Stimulated activated CD8-positive, alpha-beta memory T cell treated with anti-CD3 and anti-CD28 coated beads, Interleukin-15, amount 100 ng/mL, for 48 hours (primary cell): ENCODE measurements at places on chromosomes 1 and 21.

GRCh38 chr1:20775700-20776099 is 11.4 kb downstream of the HP1BP3 start:
- DNase-seq = no peak

DNA sequence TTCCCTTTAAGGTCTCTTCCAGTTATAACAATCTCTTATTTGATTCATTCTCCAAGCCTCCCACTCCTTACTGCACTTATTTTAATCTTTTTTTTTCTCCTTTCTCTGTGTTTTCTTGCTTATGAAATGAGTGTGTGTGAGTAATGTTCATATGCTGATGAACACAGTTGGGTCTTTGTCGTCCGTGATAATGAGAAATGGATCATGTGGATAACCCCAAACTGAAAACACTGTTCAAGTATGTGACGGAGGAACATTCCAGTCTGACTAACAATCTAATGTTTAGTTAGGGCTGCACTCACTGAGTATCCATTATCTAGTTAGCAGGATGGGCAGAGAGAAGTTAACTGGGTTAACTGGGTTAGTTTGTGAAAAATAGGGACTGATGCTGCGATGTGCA is 253.1 kb upstream of the DUSP10 start:
- no peak for DNase-seq

- DNase-seq = no peak
Observed at GRCh38 chr1:232260861-232261260, 369.1 kb downstream of the SIPA1L2 start.

- no peak for DNase-seq
Observed at GRCh38 chr21:28419811-28420210, 572.9 kb downstream of the LTN1 start.

- no peak for DNase-seq
Observed at GRCh38 chr1:25550683-25551310, 7.4 kb downstream of the LDLRAP1 start.
